ENCODE measurements at places on chromosomes 6 and 20.
A peak's percentile ranks its signal among the peaks of the same experiment; 100 is the strongest.

DNA sequence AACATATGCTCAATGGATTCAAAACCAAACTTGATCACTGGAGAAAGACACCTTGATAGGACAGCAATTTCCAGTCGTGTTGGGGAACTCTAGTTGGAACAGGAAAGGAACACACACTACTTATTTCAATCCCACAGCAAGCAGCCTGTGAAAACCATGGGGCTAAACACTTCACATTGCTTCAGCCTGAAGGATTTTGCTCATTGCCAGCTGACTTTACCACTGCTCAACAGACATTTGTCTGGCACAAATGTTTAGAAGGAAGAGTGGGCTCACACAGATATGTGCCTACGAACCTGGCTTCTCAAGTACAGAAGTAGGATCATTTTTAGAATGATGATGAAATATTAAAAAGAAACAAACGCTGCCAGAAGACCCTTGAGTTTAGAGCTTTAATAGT is 598.1 kb downstream of the PHF3 start:
- DNase-seq: no peak

DNA sequence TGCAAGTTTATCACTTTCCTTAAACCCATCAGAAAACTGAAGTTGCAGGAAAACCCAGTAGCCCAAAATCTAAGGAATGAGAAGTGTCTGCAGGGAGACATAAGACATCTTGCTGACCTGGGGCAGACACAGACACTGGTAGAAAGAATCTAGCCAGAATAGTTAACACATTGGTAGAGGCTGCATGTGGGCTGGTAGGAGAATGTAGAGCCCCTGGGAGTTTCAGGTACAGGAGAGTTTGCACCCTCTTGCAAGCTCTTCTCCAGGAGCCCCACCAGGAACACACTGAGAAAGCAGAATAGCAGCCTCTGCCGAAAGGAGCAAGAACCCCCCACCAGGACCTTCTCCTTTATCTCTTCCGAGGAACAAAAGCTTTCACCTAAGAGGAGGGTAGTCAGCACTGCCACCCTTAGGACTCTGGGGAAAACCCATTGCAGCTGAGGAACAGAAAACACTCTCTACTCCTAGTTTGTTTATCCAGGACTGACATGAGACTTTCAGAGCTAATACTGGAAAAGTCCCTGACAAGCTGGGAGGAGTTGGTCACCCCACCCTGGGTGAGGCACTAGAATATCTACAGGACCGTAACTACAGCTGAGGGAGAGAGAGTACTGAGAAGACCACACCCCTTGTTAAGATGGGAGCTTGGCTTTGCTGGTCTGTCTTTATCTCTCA is 10.5 kb upstream of the OGFRL1 start:
- DNase-seq: no peak

DNA sequence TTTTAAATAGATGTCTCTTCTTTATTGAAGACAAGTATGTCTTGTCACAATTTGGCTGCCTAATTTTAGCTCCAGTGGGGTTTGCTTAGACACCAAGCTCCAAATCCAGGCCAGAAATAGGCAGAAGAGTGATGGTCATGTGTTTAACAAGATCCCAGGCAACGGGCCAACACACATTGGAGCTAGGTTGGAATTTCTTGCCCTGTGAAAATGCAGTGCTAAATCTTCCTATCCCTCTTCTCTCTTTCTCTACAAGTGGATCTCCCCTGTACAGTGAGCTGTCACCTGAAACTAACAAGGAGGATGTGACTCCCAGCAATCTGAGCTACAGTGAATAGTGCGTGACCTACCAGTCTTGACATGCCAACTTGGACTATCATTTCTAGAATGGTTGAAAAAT is 65.3 kb upstream of the VGLL2 start:
- no peak for DNase-seq

GRCh38 chr6:20658053-20658452 is 123.8 kb downstream of the CDKAL1 start:
- no peak for DNase-seq

DNA sequence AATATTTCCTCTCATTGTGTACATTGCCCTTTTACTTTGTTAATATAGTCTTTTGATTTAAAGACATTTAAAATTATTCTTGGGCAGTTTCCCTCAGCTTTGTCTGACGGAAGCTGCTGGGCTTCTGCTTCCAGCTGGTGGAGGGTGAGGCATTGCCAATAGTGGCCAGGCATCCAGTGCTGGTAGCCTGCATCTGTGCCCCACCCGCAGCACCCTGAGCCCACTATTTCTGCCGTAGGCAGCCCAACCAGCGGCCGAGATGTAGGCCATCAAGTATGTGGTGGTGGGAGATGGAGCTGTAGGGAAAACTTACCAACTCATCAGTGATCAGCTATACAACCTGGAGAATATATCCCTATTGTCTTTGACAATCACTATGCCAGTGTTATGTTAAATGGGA is 226.0 kb upstream of the SYNCRIP start:
- no peak for DNase-seq

DNA sequence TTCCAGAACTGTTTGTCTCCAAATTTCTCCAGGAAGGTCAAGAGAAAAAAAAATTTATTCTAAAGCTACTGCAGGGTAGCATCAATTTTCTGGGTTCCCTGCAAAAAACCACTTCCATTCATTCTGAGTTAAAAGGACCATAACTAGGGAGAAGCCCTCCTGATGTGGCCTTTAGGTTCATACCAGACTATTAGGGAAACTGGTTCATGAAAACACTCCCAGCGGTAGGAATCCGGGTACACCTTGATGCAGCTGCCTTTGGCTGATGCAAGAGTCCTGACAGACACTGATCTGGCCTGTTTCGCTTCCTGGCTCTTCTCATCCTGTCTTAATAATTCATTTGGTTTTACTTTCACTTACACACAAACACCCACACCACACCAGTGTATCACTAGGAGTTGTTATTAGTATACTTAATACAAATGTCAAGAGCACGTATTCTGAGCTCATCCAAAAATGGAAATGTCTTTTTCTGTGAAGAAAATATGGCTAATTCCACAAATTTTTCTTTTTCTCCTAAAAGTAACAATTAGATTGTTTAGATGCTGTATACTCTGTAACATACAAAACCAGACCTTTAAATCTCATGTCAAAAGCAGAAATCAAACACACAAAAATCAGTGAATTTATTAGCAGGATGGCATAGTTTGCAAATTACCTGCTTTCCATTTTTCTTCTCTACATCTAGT is 38.4 kb upstream of the ARHGAP18 start:
- DNase-seq: peak; percentile 49

DNA sequence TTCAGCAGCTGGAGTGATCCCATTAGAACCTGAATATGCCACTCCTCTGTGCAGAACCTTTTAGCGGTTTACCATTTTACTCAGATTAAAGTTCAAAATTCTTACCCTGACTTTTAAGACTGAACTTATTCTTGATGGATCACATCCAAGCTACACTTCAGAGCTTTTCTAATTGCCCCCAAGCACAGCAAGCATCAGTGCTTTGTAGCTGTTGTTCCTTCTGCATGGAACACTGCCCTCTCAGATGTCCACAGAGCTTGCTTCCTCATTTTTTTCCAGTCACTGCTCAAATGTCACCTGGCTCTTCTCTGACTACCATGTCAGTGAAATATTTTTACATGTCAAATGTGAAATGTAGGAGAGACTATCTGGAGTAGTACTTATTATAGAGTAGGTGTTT is 1.6 kb upstream of the SLC35B3 start:
- DNase-seq: no peak

DNA sequence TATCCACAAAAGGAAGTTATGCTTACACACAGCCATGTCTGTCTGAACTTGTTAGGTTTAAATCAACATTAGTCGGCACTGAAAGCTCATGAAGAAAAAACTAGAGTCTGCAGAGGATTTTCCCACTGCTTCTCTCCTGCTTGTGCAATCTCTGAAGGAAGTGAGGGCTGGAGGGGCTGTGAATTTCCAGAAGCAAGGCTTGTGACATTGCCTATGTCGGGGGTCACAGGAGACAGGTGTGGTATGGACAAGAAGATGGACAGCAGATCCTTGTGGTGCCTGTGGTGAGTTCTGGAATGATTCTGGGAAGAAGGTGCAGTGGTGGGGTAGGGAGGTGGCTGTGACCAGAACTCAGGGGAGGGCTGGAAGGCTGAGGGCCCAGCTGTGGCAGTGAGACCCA is 84.3 kb upstream of the TRAF3IP2 start:
- no peak for DNase-seq

DNA sequence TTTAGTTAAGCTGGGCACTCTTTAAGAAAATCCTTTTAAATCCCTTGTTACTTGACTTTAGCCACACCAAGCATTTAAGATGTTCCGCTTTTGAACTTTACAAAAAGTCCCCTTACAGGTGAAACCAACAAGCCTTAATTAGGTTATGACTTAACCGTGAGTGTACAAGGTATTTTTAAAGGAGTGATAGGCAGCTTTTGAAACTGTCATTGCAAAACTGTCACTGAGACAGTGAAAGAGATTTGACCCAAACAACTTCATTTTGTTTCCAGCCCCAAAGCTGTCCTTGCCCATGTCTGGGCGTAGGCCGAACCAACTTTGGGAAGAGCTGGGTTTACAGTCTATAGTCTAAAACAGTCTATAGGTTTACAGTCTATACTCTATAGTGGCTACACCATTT is 305.4 kb downstream of the FARS2 start:
- no peak for DNase-seq

DNA sequence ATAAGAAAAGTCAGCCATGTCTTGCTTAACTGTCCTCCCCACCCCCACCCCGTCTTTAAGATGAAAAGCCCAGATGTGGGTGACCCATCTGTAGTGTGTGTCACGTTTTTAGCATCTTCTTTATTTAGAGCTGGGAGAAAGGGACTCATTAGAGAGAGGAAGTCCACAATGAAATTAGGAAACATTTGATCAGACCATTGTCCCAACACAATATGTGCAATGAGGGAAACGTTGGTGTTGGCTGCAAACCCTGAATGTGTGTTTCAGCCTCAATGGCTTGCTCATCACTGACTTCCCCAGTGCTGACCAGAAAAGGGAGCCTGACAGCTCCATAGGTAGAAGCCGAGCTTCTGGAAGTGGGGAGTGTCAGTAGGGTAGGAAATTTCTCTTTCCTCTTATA is 475.7 kb downstream of the CD83 start:
- no peak for DNase-seq

GRCh38 chr6:143857651-143858050 is 6.6 kb upstream of the ZC2HC1B start:
- DNase-seq: no peak

DNA sequence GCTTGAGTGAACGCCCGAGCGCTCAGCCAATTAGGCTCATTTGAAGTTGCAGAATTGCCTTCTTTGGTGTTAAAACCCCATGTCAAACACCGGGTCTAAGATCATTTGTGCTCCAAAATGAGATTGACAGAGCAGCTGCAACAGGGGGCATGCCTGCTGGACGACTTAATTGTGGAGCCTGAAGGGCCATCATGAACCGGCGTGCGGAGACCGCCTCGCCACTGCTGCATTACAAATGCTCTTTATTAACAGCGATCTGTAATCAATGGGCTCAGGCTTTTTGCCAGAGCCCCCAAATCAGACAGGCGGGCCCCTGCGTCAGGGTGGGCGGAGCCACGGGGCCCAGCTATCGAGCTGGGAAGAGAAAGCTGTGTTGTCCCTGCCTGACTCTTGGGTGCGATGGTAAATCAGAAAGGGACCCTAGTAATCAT is 183.2 kb downstream of the SIM1 start:
- no peak for DNase-seq

GRCh38 chr6:124298730-124299129 is 495.1 kb downstream of the NKAIN2 start:
- no peak for DNase-seq

GRCh38 chr6:33207552-33208090 is 679 bp upstream of the RING1 start:
- no peak for DNase-seq

DNA sequence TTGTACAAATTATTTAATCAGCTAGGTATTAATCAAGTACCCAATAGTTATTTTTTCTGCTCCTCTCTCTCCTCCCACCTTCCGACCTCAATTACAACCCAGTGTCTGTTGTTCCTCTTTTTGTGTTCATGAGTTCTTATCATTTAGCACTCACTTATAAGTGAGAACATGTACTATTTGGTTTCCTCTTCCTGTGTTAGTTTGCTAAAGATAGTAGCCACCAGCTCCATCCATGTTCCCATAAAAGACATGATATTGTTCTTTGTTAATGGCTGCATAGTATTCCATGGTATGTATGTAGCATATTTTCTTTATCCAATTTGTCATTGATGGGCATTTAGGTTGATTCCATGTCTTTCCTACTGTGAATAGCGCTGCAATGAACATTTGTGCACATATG is 652.8 kb upstream of the CITED2 start:
- DNase-seq: no peak

DNA sequence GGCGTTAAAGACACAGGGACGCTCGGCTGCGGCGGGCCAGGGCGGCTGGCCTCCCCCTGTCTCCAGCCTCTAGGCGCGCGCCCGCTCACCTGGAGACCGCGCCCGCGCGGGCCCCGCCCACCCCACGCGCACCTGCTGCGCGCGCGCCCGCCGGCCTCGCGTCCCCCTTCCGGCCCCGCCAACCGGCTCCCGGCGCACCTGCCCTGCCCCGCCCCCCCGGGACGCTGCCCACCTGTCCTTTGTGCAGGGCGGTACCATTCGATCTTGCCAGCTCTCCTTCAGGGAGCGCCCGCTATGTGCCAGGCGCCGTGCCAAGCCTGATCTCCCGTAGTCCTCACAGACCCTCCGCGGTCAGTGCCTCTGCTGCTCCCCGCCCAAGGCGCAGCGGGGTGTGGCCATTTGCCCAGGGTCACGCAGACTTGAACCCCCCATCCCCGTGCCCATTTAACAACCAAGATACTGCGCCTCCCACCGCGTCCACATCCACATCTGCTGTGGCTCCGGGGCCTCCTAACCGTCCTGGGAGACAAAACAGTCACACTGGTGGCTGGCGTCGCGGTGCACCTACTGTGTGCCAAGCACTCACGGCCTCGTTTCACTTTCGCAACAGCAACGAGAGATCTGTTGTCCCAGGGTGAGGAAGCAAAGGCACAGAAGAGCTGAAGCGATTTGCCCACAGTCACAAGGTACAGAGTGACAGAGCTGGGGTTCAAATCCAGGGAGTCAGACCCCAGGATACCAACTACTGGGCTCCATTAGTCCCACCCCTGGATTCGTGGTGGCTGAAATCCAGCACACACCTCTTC is 48.1 kb downstream of the NOL4L start:
- no peak for DNase-seq

DNA sequence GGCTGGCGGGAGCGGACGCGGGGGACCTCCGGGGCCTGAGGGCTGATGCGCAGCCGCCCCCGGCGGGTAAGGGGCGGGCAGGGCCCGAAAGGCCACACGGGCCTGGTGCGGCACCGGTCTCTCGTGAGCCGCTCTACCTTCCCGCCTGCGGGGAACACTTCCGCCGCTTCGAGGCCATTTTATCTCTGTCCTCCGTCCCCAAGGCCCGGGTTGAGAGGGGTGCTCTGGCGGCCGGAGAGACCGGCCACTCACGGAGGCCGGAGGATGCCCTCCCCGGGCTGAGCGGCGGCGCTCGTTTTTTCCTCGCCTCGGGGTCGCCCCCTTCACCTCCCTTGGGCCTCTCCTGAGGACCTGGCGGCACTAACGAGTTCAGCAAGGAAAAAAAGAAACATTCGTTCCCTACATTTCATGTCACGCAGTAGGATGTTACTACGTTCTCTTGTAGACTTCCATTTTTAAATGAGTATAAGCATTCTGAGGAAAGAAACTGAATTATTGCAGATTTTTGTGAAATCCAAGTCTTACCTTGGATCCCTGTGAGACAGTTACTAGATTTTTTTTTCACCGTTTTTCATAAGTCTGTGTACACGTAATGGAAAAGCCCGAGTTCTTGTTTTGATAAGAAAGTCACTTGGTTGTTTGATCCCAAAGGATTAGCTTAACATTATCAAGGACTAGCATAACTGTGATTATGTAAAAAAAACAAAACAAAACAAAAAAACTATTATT is 575 bp downstream of the WTAP start:
- DNase-seq: peak; percentile 65

GRCh38 chr6:26270903-26271667 is 93.9 kb upstream of the BTN3A2 start:
- DNase-seq: peak; percentile 91
